ENCODE measurements at places on chromosomes 2 and 18.

GRCh38 chr18:64444819-64445218 is 295.9 kb upstream of the LINC00305 start:
- DNase-seq = no peak

DNA sequence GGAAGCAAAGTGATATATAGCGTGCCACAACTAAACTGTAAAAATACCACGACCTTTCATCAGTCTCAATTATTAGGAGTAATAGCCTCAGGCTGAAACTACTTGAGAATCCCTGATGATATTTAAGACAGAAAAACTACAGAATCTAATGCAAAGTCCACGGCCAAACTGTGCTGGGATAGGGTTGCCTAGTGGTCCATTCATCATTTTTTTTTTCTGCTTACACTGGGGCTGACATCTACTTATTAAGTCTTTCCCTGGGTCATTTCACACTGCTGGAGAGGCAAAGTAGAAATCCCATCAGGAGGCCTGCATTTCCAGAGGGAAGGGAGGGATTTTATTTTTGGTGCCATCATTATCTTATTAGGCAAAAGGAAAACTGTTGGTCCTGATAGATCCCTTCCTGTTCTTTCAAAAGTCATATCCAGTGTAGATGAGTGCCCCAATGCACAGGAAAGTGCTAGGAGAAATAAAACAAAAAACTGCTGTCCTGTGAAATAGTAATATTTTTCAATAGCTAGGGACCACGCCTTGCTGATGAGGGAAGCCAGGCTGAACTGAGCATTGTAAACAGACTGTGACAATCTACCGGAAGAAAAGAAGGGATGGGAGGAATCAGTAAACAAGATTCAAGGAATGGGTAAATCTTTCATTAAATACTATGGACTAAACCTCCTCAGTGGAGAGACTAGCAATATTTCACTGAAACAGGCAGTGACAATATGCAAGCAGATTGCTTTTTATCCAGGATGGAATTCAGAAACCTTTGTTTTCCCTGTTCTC is 644.3 kb downstream of the IRS1 start:
- DNase-seq = no peak

DNA sequence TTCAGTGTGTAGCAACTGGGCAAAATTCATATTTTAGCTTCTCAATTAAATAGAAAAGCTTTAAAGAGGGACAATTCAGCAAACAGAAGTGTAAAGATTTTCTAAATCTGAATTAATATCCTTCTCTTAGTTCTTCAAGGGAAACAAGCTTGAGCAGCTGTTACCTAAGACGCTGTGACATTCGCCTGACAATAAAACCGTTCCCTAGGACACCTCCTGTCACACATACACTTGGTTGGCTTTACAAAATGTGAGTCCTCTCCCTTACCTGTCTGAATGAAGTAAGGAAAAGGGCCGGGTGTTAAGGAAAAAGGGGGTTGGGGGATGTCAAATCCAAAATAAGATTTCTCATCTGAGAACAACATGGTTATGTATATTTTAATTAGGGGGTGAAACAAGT is 2.1 kb downstream of the SERTAD2 start:
- DNase-seq = no peak

- no peak for DNase-seq
Measured at GRCh38 chr2:68125821-68126220, 31.9 kb upstream of the PNO1 start.

DNA sequence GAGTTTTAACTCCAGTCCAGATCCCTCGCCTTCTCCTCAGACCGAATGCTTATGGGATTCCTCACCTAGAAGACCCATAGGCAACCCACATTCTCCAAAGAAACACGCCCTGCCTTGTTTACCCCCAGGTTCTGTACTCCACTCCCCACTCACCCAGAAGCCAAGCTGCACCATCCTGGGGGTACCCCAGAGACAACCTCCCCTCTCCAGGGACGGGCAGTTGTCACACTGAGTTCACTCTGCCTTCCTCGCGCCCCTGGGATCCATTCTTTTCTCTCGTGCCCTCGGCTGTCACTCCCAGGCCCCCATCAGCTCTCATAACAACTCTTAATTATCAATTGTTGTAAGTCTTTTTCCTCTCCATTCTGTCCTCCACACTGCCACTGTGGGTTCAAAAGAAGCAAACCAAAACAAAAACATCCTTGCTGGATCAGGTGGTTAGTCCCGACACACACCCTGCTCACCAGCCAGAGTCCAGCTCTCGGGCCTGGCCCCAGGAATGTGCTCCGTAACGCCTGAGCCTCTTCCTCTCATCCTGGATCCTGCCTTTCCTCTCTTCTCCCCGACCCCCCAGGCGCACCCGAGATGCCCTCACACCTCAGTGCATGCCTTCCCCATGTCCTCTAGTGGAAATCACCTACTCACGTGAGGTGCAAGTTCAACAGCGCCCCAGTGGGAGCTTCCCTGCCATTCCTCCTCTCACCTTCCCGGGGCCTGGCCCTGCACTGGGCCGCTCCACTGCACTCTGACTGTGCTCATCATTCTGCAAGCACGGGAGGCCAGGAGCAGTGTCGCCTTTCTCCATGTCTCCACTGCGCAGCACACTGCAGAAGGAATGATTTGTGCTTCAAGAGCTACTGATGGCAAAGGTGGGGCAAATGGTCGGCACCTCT is 20.7 kb downstream of the COX7A2L start:
- no peak for DNase-seq

All from GM10248 (cell line).